ENCODE measurements at places on chromosomes 7 and 10.

GRCh38 chr10:84185526-84186175 lies 8.7 kb upstream of the CDHR1 start:
- no peak for DNase-seq

GRCh38 chr7:77812290-77812685 lies 13.7 kb downstream of the PHTF2 start:
- DNase-seq, result no peak

- DNase-seq, result peak; percentile 54
Measured at GRCh38 chr10:5547931-5548660, 23.3 kb downstream of the CALML3 start.

- DNase-seq, result no peak
Measured at GRCh38 chr7:112584290-112584689, 103.5 kb downstream of the LSMEM1 start.

Data from liver (tissue), 10 donors.